G401 (cell line): ENCODE measurements at places on chromosomes 16 and 17. TPM values are rescaled to one million over a fixed set of nuclear protein-coding genes. Genes with fewer than 3 reads are reported as not detected.

GRCh38 chr17:64103391-64104364 lies 26.3 kb downstream of the ERN1 start:
- no peak for DNase-seq

DNA sequence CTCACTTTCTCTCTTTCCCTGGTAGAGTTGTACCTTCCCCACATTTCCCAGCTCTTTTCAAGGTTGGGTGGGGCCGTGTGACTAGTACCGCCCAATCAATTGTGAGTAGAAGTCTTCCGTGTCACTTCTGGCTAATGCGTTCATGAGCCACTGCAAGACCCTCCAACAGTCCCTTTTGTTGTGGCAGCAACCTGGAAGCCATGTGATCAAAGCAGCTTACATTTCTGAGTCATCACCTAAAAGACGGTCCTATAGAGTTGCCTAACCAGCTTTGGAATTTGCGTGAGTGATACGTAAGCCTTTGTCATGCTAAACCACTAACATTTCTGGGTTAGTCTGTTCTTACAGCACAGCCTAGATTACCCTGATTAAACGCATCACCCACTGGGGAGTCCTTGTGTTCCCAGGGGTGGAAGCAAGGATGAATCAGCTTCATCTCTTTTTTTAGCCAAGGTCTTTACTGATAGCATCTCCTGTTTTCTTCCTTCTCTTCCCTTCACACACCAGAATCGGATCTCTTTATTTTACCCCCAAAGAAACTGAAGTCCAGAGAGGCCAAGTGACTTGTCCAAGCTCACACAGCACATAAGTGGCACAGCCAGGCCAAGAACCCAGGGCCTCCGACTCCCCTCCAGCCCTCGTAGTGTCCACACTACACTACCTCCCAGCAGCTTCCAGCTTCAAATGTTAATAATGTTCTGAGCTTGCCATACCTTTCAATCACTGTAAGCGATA lies 366.3 kb upstream of the XYLT1 start:
- no peak for DNase-seq

DNA sequence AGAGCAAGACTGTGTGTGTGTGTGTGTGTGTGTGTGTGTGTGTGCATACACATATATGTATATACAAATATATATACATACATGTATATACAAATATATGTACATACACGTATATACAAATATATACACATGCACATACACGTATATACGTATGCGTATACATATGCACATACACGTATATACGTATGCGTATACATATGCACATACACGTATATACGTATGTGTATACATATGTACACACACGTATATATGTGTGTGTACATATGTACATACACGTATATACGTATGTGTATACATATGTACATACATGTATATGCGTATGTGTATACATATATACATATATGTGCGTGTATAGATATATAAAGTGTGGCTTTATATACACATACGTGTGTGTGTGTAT lies 31.4 kb downstream of the SPHK1 start:
- no peak for DNase-seq

DNA sequence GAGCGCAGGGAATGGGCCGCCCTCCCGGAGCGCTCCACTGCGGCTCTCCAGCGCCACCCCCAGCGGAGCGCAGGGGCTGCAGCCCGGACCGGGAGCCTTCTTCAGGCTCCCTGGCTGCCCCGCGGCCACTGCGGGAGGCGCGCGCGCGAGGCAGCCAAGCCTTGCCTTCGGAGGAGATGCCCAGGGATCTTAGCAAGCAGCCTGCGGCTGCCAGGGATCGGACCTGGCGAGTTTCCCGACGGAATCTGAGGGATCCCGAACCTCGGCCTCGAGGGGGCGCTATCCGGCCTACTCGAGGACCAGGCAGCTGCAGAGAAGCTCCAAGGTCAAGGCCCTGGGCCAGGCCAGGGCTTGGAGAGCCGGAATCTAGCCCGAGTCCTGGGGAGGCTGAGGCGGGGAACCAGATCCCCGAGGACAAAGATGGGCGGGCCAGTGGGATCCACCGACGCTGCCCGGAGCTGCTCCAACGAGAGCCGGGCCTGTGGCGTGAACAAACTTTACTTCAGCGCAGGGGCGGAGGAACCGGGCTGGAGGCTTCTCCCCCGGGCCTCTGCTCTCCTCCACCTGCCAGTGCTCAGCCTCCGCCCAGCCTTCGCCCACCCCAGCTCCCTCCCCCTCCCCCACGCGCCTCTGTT lies at the start of gene IRX6:
Gene IRX6 (plus strand): TSS at position 567 of the 635 bp plus-strand sequence. CDS start 889 bp downstream, outside the sequence.
- no peak for DNase-seq

NPIPA8 gene
- total RNA-seq, result 0.62 and 1.6 TPM in 2 replicates
